ENCODE measurements at places on chromosomes 4 and X.

GRCh38 chrX:17824980-17825379, 36.1 kb downstream of the RAI2 start:
- no peak for DNase-seq

- DNase-seq: peak; percentile 65
These were observed 391.5 kb upstream of the IGFBP7 start for GRCh38 chr4:57501720-57502119.

DNA sequence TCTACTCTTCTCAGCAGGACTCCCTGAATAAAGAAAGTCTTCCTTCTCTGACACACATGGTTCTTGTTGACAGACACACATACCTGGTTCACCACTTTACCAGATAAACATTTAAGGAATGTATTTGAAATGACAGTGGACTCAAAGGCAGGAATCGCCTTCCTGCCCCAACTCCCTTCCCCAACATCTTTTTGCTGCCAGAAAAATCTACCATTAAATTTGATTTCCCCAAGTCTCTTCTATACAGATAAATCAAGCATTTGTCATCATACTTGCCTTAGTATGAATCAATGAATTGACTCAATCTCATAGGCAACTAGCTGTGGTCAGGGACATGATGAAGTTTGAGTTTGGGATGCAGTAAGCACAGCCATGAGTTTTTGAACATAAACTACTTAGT, 23.3 kb upstream of the ANXA5 start:
- no peak for DNase-seq

DNA sequence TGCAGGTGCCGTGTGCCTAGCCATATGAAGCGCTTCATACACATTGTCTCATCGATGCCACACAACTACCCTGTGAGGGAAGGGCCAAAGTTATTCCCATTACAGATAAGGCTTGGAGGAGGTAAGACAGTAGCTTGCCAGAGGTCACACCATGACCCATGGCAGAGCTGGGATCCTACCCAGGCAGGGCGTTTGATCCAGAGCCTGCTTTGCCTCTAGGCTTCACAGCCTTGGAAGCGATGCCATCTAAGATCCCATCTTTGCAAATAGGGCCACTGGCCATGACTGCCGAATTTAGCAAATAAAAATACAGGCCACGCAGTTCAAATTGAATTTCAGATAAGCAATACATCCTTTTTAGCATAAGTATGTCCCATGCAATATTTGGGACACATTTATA, 358.2 kb downstream of the BCOR start:
- no peak for DNase-seq

DNA sequence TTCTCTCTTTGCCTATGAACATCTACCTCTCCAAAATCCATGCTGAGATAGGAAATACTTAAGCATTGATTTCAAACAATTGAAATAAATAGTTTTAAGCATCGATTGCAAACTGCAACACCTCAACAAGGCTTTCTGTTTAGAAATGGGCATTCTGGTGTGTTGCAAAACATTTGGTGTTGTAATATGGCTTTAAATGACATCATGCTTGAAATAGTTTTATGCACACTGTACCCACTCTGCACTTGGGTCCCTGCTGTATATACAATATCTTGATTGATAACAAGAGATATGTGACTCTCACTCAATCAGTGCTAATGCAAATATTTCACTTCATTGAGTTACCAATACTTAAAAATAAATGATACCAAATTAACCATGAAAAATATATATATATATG, 964.9 kb upstream of the GRIA3 start:
- DNase-seq: no peak

- no peak for DNase-seq
These were observed 17.8 kb downstream of the ANXA3 start for GRCh38 chr4:78569306-78569821.

Data from retina (tissue), 1 donor.